ENCODE measurements at places on chromosomes 5 and 9.

- no peak for DNase-seq
These were observed 662 bp downstream of the SUSD3 start for GRCh38 chr9:93059011-93059714.

GRCh38 chr9:85117831-85118230 is 448.3 kb downstream of the NTRK2 start:
- DNase-seq: peak; percentile 20

DNA sequence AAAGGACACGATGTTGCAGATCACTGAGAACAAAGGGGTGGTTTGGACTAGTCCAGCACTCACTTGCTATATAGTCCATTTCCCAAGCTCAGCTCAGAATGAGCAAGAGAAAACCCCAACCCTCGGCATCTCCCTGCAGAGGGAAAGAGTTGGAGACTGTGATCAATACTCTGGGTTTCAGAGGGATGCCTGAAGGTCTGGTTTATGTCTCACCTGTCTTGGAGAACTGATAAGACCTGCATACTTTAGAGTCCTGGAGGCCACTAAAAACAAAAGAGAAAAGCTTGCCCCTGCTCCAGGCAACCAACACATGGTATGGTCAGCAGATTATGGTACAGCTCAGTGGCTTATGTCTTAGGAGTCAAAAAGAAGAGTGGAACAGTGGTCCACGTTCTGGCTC is 1006.9 kb downstream of the CDH9 start:
- no peak for DNase-seq

DNA sequence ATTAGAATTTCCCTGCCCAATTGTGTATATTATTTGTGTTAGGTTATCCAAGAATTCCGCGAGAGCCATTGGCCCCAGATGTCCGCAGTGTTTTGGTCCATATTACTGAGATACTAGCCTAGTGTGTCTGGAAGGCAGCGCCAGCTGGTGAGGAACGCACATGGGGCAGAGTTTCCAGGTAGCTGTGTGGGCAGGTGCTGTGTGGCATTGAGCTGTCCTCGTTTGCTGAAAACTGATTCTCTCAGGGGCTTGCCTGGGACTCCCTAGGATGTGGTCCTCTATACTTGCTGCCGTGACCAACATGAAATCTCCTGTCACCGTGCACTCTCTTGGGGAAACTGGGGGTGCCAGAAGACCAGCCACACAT is 288.7 kb downstream of the FANCC start:
- DNase-seq: no peak

DNA sequence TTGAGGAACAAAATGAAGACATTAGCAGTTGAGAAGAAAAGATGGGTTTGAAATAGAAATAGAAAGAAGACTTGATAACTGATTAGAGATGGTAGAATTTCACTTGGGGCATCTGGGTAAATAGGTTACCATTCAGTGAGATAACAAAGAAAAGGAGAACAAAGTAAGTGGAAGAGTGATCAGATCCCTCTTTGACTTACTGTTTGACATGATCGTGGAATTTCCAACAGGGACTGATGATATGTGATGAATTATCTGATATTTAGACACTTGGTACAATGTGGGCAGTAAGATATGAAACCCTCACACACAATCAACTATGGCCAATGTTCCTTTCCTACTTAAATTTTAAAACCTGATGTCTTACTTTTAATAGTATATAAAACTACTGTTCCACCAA is 70.1 kb upstream of the STARD4 start:
- DNase-seq: no peak

DNA sequence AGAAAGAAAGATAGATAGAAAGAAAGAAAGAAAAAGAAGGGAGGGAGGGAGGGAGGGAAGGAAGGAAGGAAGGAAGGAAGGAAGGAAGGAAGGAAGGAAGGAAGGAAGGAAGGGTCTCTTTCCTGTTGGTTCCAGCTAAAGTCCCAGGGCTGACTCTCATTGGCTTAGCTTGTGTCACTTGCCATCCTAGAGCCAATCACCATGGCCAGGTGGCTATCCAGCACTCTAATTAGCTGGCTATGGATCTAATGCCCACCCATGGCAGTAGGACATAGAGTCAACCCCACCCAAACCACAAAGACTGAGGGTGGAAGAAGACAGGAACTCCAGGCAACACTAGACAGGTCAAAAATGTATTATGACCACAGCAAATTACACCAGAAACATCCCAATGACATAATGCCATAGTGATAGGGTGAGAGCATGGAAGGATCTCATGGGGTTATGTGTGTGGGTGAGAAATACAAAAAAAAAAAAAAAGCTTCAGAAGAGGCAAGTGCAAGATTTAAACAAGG is 10.8 kb upstream of the CPLX2 start:
- DNase-seq: no peak

GRCh38 chr9:89619019-89619418 is 14.2 kb downstream of the GADD45G start:
- no peak for DNase-seq

- DNase-seq: peak; percentile 52
These were observed 497 bp downstream of the NSA2 start for GRCh38 chr5:74767579-74767913.

DNA sequence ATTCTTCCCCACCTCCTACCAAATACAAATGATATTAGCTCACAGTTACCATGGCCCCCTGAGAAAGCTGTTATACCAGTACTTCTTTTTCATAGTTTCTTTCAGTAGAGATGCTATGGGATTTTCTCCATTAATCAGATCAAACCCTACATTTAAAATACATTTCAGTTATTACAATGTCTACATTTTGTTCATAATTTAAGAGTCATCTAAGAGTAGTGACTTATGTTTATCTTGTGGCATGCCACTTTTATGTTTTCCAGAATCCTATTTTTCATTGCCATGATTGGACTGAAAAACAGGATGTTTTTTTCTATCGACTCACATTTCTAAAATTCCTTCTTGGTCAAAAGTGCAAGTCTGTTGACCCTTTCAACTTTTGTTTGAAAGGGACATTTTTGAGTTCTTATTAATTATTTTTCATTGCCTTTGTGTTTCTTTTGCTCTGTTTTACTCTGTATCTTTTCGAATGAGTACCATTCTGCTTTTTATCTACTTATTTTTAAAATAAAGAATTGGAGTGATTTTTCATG is 77.4 kb upstream of the ANXA1 start:
- no peak for DNase-seq

DNA sequence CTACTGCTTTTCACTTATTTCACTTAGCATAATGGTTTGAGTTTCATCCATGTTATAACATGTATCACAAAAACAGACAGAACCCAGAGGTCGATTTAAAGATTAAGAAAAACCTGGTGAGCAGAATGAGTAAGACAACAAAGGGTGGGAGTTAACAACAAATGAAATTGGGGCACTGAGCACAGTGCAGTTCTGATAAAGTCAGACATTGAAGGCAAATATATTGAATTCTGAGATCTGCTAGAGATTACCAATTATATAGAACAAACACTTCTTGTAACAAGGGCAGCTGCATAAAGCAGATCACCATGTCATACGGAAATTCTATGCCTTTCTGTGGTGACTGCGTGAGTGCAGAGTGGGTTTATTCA is 517.3 kb upstream of the RORB start:
- no peak for DNase-seq

GRCh38 chr9:95840074-95840473 is 35.4 kb upstream of the ERCC6L2 start:
- no peak for DNase-seq

DNA sequence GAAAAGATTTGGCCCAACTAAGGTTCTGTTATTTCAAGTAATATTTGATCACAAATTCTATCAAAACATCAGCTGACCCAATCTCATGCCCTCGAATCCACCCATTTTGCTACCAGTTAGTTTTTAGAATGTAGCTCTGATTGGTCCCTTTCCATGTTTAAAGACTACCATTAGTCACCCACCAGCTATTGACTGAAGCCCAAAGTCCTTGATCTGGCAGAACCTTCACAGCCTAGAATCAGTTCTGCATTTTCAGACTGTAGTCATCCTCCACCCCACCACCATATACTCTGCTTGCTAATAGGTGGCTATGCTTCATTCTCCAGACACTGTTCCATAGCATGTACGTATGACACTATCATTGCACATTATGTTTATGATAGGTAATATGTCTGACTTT is 182.2 kb upstream of the TARS1 start:
- no peak for DNase-seq

GRCh38 chr5:368183-369084 is 46.9 kb downstream of the AHRR start:
- DNase-seq: no peak

DNA sequence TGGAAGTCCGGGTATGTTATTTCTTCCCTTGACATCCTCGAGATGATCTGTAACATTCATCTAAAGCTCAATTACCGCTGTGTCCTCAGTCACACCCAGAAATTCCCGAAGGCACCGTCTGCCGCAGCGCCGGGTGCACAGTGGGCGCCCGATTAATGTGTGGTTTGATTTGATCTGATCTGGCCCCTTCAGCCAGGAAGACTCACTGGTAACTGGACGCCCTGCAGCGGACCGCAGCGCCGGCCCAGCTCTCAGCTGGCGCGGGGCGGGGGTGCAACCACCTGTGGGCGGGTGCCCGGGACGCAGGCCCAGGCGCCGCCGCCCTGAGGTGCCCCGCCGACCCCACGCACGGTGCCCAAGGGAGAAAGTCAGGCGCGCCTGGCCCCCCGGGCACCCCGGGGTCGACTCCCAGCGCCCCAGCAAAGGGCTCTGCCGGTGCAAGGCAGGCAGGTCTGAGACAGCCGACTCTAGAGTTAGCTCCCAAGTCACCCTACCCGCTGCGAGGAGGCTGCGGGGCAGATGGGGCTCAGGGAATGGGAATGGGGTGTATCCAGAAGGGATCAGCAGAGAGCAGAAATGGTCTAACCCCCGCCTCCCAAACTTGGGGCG is 1.7 kb downstream of the EPB41L4B start:
- no peak for DNase-seq

- DNase-seq: no peak
These were observed 39.3 kb upstream of the FCN2 start for GRCh38 chr9:134841180-134841904.

- DNase-seq: no peak
These were observed 68.4 kb upstream of the RARS1 start for GRCh38 chr5:168417731-168418429.

GRCh38 chr9:33111631-33112030 is 35.2 kb upstream of the SMU1 start:
- no peak for DNase-seq

DNA sequence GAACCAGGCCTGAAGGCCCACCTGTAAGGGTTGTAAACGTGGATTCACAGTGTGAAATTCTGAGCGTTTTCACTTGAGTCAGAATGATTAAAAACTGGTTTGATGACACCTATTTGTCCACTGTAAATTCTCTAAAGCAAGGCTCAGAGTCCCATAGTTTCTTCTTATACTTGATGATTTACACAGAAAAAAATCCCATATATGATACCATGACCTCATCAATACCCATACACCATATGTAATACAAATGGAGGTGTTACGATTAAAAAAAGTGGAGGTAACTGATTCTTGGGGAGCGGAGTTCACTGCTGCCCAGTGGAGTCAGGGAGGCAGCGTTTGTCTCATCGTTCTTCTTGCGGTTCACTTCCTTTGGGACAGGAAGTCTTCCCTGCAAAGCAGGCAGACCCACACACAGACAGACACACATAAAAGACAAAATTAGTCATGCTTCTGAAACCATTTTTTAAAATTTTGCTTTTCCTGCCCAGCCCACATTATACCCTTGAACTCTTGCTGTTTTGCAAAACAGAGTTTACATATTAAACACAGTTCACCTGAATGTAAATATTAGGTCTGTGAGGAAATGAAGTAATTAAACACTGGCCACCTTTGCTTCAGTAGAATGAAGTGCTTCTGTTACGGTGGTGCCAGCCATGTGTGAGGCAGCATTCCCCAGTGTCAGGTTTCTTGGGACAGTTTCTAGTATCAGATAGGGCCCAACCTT is 26.2 kb downstream of the NREP start:
- DNase-seq: no peak

DNA sequence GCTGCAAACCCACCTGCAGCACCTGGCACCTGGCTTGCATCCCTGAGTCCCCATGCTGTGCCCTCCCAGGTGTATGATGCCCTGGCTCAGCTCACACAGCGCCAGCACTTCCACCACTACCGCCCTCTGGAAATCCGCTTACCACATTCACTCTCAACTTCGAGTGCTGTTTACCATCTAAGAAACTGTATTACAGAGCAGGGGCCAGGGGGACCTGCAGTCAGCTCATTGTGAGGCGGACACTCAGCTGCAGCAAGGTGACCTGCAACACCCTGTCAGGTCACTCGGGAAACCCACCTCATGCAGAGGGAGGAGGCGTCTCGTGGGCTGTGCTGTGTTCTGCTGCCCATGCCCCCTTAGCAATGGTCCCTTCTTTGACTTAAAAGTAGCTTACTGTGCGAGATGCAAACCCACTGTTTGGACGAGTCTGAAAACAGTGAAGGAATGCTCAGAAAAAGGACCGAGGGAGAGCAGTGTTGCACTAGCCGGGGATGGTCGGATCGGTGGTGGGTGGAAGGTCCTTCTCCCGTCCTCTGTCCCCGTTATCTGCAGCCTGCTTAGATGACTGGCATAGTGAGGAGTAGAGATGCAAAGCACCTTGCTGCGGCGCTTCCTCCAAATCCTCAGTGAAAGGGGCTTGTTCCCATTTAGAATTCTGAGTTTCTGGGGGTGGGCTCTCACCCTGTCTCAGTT is 55.2 kb upstream of the CTSL start:
- DNase-seq: no peak

- DNase-seq: peak; percentile 94
These were observed 69.1 kb downstream of the ARRDC3 start for GRCh38 chr5:91313757-91314673.

- no peak for DNase-seq
These were observed 98.6 kb upstream of the IER5L start for GRCh38 chr9:129276486-129277230.

DNA sequence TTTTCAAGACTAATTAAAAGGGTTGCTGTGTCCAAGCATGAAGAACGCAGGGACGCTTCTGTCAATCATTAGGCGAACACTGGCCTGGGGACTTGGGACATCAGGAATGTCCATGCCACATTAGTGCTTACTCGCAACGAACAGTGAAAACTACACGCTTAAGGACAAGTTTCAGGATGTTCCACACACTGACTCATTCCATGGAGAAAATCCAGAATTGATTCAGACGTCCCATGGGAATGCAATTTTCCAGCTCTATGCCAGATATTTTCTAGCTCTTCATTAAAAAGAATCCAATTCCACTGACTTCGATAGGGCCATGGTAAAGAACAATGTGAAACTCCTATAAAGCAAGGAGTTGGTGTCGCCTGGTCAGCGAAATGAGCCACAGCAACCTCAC is 98.2 kb downstream of the CAMSAP1 start:
- no peak for DNase-seq

DNA sequence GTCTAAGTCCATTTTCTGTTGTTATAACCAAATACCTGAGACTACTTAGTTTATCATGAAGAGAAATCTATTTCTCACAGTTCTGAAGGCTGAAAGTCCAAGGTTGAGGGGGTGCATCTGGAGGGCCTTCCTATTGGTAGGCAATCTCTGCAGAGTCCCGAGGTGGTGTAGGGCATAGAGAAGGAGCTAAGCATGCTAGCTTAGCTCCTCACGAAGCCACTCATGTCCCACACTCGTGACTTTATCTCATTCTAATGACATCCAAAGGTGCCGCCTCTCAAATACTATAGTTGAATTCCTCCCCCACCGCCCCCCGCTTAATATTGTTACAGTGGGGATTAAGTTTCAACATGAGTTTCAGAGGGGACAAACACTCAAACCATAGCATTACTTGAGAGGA is 36.0 kb upstream of the ZBED3 start:
- no peak for DNase-seq
